ENCODE measurements at places on chromosomes 5 and 9. TPM values are rescaled to one million over a fixed set of nuclear protein-coding genes. Genes with fewer than 3 reads are reported as not detected.

DNA sequence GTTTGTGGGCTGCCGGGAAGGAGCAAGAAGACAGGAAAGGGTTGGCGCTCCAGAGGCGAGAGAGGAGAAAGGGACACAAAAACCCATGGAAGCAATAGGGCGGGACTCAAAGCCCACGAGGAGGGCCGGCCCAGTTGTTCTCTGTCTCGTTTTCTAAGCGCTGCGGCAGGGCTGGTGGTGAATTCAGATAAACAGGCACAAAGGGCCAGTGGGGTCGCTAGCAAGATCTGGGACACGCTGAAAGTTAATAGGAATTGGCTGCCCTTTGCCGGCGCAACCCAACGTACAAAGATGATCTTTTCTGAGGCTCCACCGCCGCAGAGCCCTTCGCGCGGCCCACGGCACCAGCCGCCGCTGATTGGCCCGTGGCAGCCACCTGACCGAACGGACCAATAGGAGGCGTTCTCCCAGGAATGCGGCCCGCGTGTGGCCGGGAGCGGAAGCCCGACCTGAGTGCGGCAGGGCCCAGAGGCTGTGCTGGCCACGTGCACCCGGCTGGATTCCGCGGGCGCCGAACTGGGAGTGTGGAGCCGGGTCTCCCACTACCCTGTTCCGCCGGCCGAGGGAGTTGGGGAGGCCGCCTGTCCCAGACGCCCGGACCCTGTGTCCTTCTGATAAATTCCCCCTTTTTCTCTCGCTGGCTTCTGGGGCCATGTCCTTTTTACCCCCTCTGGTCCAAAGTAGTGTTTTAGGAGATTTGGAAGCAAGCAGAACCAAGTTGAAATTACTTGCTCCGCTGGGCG is 16.8 kb upstream of the NSD1 start:
- peak; percentile 95 for DNase-seq

DNA sequence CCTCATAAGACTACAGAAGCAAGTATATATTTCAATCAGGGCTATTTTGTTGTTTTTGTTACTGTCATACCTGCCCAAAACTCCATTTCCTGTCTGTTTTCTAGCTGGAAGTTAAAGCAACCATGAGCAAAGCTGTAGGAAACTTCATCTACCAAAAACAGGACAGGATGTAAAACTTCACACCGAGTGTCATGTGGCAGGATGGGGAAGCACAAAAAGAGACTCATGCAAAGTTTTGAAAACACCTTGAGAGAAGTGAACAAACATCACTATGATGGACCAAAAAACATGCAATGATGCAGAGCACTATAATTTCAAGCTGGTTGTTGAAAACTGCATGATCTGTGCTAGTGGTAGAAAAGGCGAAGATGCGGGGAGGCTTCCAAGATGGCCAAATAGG is 6.3 kb upstream of the GZMA start:
- no peak for DNase-seq

DNA sequence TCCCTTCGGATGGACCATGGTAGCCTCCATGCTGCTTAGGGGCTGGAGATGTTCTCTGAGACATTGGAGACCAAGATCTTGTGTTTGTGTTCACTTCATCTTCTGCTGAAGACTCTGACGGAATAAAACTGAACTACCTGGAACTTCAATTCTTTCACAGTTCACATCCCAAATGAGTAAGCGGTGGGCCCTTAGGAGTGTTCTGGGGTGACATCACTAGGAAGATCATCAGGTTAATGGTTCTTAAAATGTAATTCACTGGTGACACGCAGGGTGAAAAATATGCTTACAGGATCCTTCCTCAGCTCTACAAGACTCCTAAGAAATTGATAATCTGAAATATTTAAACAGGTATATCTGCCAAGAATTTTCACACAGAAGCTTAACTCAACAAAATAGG is 561.5 kb downstream of the SEMA5A start:
- no peak for DNase-seq

Gene NDUFB6
- 38.8 TPM for total RNA-seq

DNA sequence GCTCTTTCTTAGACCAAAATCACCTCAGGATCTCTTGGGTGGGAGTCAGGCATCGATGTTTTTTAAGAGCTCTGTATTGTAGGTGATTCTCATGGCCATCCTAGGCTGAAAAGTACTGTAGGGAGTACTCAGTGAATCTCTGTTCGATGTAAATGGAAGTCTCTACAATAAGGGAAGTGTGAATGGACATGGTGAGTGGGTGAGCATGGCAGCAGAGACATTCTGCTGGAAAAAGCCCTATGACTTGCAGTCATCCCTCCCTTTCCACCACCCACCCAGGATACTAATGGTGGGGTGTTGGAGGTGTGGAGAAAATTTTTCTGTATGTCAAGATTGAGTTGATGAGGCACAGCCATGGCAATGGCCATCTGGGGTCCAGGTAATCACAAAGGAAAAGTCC is 30.9 kb downstream of the ZNF366 start:
- DNase-seq = no peak

GRCh38 chr5:158785397-158785796 is 314.3 kb downstream of the EBF1 start:
- no peak for DNase-seq

- no peak for DNase-seq
These were observed 236.0 kb downstream of the CD180 start for GRCh38 chr5:66960369-66961137.

DNA sequence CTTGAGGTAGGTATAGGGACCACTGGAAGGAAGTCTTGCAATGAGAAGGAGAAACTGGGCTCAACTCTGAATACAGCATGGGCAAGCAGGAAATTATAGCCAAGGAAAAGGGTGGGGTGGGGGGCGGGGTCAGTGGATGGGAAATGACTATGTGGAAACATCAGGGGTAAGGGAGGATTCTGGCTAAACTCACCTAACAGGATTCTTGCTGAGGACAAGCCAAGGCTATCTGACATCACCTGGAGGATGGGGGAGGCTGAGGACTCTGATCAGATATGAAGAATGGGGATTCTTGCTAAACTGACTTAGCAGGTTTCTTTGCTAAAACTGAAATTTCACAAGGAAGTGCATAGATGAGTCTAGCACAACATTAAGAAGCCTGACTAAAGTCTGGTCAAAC is 40.8 kb downstream of the CTSL start:
- no peak for DNase-seq

DNA sequence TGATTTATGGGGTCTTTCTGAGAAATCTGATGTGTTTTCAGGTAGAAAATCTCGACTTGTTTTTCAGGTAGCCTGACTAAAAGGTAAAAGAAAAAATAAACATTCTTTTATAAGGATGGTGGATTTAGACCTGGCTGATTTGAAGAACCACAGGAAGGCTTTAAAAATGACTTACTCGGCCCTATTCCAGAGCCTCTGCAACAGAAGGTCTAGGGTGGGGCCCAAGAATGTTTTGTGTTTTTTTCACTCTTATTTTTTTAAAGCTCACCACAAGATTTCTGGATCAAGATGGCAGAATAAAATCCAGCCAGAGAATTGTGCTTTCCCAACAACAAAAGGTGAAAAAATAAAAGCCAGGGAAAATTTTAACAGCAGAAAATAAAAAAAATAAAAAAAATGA is 59.1 kb downstream of the FNBP1 start:
- no peak for DNase-seq

Gene FRRS1L
- 126 TPM for total RNA-seq

DNA sequence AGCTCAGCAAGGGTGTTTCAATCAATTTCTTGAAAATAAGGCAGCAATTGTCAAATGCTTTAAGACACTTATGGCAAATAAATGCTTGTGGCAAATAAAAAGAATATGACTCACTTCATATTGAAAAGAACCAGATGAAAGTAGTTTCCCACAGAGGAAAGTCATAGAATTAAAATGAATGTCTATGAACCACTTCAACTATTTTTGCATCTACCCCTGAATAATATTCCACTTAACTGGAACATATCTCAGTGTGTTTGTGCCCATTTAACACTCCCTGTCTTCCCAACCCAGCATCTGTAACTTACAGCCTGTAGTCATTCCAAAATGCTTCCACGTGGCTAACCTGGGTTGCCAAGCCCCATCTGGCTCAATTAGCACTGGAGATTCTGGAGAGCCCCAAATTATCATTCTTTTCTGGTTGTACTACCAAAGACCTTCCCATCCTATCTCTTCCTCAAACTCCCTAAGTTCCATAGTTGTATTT is 84.7 kb downstream of the FEM1C start:
- DNase-seq = no peak

DNA sequence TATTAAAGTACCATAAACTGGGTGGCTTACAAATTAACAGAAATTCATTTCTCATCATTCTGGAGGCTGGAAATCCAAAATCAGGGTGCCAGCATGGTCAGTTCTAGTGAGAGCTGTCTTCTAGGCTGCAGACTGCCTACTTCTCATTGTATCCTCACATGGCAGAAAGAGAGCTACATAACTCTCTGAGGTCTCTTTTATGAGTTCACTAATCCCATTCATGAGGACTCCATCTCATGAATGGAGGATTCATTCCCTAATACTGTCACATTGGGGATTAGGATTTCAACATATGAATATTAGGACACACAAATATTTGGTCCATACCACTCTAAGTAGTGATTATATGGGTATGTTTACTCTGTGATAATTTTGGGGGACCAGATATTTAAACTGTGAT is 84.0 kb downstream of the ERP44 start:
- DNase-seq = no peak

Gene FOXD1
- total RNA-seq = 2.3 TPM

Gene IGIP
- total RNA-seq = 74.0 TPM

Gene IL9
- total RNA-seq = not detected

- DNase-seq = no peak
These were observed 521.7 kb upstream of the CLINT1 start for GRCh38 chr5:158380661-158381060.

Gene OTP
- not detected for total RNA-seq

GRCh38 chr9:88803546-88804253 is 187.6 kb upstream of the S1PR3 start:
- no peak for DNase-seq

Gene NTRK2
- 470 TPM for total RNA-seq

GRCh38 chr5:124889486-124889825 is 143.0 kb upstream of the ZNF608 start:
- no peak for DNase-seq

DNA sequence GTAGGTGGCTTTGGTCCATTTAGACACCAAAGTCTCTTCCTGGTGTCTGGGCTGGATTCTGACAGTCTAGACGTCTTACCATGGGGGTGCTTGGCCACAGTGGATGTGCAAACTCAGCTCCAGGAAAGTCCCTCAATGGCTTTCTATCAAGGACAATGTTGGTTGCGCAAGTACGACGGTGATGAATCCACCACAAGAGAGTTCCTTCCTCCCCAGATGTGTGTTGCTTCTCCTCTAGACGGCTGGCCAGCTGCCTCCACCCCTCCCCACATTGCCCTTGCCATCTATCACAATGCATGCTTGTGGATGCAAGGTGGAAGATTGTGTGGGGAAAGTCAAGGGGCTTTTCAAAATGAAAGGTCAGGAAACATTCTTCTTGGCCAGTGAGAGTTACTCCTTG is 89.7 kb upstream of the IRX2 start:
- no peak for DNase-seq

All from dorsolateral prefrontal cortex (tissue), 122 donors.